ENCODE measurements at places on chromosomes 7 and 10.

DNA sequence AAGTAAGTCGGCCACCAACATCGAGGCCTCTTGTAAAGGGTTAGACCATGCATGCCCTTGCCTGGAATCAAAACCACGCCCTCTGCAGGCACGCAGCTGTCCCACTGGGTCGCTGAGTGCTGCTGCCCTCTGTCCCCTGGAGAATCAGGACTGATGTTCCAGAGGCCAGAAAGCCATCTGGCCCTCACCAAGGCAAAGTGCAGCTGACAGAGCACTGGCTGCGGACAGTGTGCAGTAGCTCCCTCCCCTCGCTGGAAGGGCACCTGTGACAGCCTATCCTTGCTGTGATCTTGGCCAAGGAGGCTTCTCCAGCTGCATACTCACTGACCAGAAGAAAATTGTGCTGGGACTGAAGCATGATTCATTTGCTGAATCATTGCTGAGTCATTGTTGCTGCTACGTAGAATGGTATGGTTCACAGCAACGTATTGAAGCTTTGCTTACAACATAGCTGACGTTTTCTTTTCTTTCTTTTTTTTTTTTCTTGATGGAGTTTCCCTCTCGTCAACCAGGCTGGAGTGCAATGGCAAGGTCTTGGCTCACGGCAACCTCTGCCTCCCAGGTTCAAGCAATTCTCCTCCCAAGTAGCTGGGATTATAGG lies 30.4 kb downstream of the DDC start:
- no peak for DNase-seq

GRCh38 chr10:70494536-70494935 lies 16.0 kb downstream of the PALD1 start:
- no peak for DNase-seq

GRCh38 chr10:47322300-47323061 lies at the start of gene GDF2:
TSS of gene GDF2 (plus strand) at chr10:47322454. CDS start at chr10:47322669, 215 bp downstream.
- DNase-seq: no peak

DNA sequence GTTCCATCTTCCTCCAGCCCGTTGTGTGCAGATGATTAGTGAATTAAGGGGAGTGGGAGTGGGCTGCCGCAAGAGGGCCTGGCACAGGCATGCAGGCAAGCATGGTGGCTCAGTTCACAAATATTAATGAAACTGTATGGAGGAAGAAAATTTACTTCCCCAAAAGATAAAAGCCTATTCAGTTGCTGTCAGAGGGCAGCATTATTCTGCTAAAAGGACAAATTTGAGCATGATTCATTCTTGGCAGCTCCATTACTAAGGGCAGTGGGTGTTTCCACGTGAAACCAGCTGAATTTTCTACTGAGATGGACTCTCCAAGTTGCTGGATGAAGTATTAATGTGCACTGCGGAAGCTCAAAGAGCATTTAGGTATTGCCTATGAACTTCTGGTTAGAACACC lies 90.9 kb upstream of the WDR11 start:
- DNase-seq: no peak

GRCh38 chr7:90818341-90818740 lies 222.2 kb downstream of the CDK14 start:
- DNase-seq: no peak

GRCh38 chr10:90644165-90644564 lies 213.7 kb downstream of the HTR7 start:
- DNase-seq: no peak

DNA sequence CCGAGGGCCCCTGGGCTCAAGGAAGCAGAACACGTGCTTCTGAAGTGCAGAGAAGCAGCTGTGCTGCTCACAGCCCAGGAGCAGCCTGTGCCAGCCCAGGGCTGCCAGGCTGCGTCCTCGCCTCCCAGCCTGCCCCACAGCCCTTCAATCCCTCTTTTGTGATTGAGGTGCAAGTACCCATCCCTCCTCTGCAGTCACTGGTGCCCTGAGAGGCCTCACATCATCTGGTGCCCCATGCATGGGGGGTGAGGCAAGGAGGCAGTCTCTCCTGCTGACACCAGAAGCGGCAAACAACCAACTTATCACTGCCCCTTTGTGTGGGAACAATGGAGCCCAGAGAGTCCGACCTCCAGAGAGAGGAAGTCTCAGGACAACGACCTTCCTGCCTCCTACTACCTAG lies 49.8 kb upstream of the FGFR2 start:
- DNase-seq: no peak

- no peak for DNase-seq
These were observed 207.9 kb downstream of the PHF14 start for GRCh38 chr7:11181590-11181989.

GRCh38 chr7:28802450-28802849 lies 155.7 kb downstream of the TRIL start:
- DNase-seq: no peak

- no peak for DNase-seq
These were observed 51.8 kb upstream of the AGR3 start for GRCh38 chr7:16933296-16934279.
